ENCODE measurements at places on chromosomes 12 and 14.

GRCh38 chr12:99680276-99680675, 32.7 kb downstream of the GARIN6 start:
- no peak for DNase-seq

DNA sequence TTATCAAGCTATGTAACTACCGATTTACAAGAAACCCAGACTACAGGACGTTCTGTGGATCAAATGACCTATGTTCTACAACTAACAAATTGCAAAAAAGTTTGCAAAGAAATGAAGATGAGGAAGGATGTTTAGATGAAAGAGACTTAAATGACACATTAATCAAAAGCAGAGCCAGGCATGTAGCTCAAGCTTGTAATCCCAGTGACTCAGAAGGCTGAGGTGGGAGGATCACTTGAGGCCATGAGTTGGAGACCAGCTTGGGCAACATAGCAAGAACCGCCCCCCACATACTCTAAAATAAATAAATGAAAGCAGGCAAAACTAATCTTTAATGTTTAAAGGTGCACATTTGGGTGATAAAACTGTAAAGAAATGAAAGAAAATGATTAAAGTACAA, 331.9 kb downstream of the BTG1 start:
- DNase-seq: no peak

GRCh38 chr14:69325086-69325485, 65.1 kb downstream of the GALNT16 start:
- no peak for DNase-seq

- DNase-seq: no peak
These were observed 48.8 kb downstream of the STXBP6 start for GRCh38 chr14:25001156-25001555.

GRCh38 chr14:103686831-103687485, 28.3 kb downstream of the XRCC3 start:
- no peak for DNase-seq

DNA sequence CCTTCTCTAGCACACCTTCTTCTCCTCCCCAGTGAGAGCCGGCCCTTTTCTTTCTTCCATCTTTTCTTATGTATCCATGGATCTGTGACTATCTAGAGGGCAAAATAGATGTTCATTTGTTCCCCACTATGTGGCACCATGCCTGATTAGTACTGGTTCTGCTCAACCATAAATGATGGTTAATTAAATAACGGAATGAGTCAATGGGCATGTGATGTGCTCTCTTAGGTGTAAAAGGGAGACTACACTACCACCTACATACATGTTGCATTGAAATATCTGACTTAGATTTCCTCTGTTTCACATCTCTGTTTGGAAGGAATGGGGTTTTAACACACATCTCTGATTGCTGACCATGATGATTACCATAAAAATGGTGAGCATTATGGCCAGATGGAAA, 116.5 kb downstream of the BTG1 start:
- DNase-seq: no peak

DNA sequence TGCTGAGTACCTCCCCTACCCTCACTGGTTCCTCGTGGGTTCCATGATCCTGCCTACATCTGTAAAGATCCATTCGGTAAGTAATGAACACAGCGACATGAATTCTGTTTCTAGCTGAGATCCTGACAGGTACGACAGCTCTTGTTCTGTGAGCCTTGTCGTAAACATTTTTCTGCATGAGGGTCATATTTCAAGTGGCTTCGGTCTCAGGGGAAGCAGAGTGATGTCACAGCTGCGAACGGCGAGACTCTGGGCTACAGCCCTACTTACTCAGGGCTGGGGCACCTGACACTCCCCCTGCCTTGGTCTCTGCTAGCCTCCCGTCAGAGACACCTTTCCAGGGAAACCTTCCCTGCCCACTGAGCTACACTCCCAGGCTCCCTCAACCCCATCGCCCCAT, 85.8 kb downstream of the RBM19 start:
- no peak for DNase-seq

DNA sequence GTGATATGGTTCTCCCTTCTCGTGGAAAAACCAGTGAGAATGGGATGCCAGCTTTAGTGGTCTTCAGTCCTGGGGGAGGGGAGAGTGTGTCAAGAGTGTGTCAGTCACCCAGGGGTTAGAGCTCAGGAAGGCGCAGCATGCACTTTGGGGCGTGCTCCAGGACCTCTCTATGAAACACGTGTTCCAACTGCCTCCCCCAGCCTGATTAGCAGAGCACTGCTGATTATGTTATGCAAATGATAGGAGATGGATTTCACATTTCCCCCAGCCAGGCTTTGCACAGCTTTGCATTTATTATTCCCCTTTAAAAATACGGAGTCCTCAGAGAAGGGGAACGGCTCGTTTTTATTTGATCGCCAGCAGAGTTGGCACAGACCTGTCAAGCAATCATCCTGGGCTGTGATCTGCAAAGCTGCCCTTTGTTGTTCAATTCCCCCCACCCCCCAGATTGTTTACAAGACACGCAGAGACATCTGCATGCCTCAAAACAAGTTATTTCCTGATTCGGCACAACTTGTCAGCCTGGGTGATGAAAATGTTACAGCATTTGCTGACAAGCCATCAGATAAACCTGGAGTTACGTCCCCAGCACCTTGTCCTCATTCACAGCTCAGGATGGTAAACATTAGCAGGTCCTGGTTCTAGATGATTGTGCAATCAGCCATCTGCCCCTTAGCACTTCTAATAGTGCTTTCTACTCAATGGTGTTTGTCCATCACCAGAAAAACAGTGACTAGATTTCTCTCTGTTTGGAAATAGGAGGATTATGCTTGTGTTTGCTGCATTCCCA, 196.5 kb downstream of the NOVA1 start:
- DNase-seq: peak; percentile 71

GRCh38 chr14:61280092-61280525, 1.0 kb downstream of the TMEM30B start:
- no peak for DNase-seq

DNA sequence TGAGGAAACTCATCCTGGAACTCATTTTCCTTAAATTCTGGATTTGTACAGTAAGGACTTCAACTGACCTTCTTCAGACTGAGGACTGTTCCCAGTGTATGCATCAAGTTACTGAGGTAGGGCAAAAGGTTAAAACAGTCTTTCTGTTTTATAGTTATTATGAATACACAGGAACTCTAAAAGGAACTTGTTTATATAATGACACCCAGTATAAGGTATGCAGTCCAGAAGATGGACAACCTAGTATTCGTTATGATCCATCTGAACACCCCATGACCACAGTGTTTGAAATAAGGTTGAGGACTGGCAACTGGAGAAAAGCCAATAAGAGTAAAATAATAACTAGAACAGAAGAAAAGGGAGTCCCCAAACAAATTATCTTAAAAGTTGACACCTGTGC, 779.9 kb upstream of the TMEM132C start:
- no peak for DNase-seq

DNA sequence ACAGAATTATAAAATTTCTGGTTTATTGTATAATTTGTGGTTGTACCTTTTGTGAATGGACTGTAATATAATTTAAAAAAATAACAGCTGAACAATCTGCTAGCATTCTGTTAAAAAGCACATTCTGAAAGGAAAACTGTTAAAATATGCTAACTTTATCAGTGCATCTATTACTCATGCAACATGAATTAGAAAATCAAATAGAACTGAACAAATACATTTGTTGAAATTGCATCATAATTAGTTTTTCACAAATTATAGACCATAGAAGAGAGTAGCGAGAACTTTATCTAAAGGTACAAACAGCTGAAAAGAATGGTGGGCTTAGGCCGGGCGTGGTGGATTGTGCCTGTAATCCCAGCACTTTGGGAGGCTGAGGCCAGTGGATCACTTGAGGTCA, 33.0 kb downstream of the PTPN21 start:
- no peak for DNase-seq

GRCh38 chr14:59265808-59266207, 77.3 kb downstream of the DAAM1 start:
- DNase-seq: no peak

- no peak for DNase-seq
These were observed 448.6 kb downstream of the FUT8 start for GRCh38 chr14:65860956-65861611.

DNA sequence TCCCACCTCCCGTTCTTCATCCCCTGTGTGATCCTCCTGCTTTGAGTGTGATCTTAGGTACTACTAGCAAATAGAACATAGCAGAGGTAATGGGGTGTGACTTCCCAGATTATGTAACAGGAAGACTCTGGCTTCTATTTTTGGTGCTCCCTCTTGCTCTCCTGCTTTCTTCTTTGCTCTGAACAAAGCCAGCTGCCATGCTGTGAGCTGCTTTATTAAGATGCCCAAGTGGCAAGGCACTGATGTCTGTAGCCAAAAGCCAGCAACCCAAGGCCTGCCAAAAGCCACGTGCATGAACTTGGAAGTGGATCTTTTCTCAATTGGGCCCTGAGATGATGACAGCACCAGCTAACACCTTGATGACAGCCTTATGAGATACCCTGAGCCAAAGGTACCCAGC, 5.8 kb upstream of the MFAP5 start:
- no peak for DNase-seq

GRCh38 chr12:1302201-1302870, 292.0 kb downstream of the FBXL14 start:
- DNase-seq: no peak

DNA sequence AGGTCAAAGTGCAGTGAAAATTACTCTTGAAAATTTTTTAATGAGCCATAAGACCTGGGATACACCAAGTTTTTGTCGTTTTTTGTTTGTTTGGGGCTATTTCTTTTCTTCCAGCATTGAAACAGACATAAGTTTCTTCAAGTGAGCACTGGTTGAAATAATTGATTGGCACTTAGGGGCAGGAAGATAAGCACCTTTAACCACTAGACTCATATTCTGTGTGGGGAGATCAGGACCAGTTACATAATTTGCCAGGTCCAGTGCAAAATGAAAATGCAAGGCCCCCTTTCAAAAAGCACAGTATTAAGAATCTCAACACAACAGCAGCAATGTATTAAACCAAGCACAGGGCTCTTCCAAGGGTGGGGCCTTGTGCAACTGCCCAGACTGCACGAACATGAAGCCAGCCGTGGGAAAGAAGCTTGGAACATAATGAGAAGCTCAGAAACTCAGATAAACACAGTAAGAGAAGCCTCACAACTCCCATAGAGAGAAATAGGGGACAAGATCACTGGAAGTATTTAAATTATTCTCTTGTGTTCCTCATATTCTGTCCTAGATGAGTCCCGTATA, 3.2 kb upstream of the TCP11L2 start:
- DNase-seq: no peak

- DNase-seq: no peak
These were observed 5.6 kb upstream of the TTC9 start for GRCh38 chr14:70635971-70636595.

DNA sequence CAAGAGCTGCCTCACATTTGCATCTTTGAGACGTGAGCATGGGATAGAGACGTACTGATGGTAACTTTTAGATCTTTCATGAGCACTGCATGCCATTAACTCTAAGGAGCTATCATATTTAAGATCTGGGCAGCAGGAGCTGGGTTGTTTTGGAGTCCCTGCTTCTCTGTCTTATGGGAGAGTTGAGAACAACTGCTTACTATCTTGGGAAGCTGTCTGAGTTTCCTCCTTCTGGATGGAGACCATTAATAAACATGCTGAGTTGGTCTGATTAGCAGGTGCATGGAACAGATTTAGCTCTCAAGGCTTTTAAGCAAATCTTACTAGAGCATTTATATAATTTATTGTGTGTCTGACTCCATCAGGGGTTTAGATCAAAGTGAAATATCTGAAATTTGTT, 119.3 kb upstream of the CCDC198 start:
- no peak for DNase-seq

- DNase-seq: no peak
These were observed 58.1 kb upstream of the NUDT4 start for GRCh38 chr12:93319523-93320050.

DNA sequence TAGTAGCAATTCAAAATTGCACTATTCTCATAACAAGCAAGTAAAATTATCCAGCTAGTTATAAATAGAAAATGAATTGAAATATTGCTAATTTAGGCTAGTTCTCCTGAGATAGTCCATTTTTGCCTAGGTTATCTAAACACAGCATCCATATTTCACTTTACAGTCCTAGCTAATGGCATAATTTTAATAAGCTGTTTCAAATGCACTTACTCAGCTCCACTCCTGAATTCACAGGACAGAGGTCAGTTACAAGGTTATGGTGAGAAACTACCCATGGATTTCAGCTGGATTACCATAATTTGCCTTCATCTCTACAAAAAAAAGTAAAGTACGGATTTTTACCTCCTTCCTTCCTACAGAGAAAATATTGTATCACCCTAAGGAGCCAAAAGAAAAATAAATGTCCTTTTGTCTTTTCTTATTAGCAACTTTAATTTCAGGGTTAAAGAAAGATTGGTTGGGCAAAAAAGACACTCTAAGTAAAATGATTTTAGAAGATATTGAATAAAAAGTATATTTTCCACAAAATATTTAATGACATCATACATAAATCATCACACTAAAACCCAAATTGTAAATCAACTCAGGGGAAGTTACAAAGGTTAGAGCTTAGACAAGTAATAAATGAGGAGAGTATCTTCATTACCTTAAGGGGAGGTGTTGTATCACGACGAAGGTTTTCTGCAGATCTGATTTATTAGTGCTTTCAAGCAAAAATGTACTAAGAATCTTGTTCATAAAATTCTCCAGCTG, 377.4 kb downstream of the C12orf50 start:
- no peak for DNase-seq

GRCh38 chr12:98371419-98371818, 144.0 kb upstream of the TMPO start:
- no peak for DNase-seq

DNA sequence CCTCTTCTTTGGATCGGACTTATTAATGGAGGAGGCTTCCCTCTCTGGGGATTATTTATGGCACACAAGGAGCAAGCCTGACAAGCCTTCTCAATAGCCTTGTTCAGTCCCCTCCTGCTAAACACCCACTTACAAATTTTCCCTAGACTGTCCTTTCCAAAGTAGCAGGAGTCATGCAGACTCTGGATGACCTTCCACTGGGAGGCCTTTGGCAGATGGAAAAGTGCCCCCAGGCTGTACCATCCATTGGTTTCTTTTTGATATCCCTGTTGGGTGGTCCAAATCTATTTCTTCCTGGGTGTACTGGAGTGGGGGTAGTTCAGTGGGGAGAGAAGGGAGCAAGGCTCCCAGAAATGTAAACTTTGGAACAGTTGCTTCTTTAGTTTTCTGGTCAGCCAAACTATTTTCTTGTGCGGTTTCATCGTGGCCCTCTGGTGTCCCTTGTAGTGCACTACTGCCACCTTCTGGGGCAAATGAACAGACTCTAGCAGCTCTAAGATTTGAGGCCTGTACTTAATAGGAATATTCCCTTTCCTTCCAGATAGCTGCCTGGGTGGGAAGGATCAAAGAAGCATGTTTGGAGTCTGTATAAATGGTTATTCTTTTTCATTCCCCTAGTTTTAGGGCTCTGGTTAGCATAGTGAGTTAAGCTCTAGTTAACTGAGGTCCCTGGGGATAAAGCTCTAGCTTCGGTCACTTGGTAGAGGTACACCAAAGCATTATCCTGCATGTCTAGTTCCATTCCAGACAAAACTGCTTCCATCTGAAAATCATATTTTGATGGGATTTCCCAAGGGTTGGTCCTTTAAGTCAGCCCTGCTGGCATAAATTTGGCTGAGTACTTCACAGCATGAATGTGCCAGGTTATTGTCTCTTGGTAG, 409.5 kb downstream of the SLC6A15 start:
- peak; percentile 39 for DNase-seq
